ENCODE measurements at places on chromosomes 2 and 18.

DNA sequence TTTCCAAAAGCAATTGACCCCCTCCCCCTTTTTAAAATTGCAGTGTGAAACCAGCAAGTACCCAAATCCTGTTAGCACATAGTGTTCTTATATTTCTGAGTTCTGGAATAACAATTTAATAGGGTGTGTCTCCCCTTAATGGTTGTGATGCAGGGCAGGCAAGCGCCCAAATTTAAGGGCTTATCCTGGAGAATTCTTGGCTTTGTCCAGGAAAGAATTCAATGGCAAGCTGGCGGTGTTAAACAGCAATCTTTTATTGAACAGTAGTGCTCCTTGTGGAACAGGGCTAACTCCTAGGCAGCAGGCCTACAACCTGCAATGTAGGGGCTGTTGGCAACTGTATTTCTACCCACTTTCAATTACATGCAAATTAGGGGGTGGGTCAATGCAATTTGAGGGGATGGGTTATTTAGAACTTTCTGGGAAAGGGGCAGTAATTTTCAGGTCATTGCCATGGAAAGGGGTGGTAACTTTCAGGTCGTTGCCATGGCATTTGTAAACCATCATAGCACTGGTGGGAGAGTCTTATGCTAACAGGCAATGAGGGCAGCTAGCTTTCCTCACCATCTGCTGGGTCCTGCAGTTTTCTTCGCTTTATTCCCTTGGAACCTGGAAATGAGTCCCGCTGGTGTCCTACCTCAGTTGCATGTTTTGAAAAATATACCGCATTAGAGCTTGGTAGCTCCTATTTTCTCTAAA lies 149.0 kb upstream of the KCTD1 start:
- DNase-seq: no peak

DNA sequence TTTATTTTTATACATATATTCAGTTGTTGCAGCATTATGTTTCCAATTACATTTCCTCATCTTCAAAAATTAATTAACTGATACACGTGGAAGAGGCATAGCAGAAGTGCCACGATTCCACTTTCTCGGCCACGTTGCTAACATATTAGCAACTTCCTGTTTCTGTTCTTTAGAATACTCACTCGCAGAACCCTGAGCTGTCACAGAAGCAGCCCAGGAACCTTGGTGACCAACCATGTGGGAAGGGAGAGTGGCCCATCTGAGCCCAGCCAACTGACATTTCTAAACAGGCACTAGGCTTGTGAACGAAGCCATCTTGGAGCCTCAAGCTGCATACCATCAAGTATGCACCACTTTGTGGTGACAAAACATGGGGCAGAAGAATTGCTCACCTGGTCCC lies 350.1 kb downstream of the CBLN2 start:
- DNase-seq: no peak

DNA sequence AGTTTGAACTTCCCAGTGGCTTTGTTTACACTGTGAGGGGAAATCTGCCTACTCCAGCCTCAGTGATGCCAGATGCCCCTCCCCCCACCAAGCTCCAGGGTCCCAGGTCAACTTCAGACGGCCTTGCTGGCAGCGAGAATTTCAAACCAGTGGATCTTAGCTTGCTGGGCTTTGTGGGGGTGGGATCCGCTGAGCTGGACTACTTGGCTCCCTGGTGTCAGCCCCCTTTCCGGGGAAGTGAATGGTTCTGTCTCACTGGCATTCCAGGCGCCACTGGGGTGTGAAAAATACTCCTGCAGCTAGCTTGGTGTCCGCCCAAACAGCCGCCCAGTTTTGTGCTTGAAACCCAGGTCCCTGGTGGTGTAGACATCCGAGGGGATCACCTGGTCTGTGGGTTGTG lies 70.0 kb upstream of the NEUROD1 start:
- DNase-seq: no peak

- no peak for DNase-seq
Observed at GRCh38 chr2:112718863-112719370, 1.9 kb upstream of the NT5DC4 start.

DNA sequence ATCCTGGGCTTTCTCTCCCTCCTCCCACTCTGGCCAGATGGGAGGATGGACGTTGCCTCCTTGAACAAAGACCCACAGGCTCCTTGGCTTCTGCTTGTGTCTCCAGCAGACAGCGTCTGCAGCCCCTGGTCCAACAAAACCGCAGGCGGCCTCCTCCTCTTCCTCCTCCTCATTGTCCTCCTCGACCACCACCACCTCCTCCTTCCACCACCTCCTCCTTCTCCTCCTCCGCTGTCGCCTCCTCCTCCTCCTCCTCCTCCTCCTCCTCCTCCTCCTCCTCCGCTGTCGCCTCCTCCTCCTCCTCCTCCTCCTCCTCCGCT lies 45.7 kb upstream of the ALPP start:
- no peak for DNase-seq

DNA sequence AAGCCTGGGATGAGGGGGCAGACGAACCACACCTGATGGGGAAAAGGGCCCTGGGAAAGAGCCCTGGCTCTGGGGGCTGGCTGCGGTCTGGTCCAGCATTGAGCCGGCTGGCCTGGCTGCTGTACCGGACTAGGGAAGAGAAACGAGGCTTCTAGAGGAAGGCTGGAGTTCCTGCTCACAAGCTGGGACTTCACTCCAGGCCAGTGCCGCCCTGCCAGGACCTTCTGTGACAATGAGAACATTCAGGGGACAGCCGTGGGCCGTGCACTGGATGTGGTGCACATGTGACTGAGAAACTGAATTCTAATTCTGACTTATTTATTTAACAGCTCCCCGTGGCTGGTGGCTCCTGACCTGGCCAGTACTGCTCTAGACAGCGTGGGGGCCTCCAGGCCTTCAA lies 269.3 kb downstream of the HDAC4 start:
- DNase-seq: no peak

DNA sequence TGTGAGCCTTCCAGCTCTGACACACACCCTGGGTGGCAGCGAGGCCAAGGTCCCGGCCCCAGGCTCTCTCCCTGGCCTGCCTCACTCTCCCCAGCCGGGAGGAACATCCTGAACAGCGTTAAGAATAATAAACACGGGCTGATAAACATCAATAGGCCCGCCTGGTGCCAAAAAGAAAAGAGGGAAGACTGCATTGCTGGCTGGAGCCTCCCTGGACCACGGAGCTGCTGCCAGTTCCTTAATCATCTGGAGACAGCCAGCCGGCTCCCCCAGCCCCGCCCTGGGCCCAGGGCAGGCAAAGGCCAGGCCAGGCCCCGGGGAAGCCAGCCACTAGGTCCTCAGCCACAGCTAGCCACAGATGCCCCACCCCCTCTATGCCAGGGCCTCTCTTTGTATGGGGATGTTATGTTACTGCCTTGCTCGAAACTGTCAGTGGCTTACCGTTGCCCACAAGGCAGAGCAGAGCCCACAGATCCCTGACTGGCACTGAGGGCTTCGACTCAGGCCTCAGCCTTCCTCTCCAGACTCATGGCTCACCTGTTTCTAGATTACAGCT lies 293.7 kb downstream of the DYSF start:
- DNase-seq: no peak

GRCh38 chr2:90207454-90208058 lies 1516.1 kb downstream of the RPIA start:
- peak; percentile 3 for DNase-seq

- no peak for DNase-seq
Observed at GRCh38 chr2:109481599-109481998, 132.2 kb downstream of the SEPTIN10 start.

DNA sequence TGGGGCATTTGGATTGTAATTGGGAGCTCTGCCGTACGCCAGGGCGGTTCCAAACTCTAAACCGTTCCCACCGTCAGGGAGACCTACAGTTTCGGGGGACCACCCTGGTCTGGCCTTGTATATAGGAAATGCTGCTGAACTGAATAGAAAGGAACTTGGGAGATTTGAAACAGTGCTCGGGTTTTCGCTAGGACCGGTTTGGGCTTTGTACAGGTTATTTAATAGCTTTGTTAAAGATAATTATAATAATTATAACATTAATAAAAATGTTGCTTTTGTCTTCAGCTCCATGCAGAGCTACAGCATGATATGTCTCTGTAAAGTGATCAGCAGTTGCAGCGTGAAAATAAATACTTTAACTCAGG lies 2.4 kb downstream of the SP5 start:
- no peak for DNase-seq

DNA sequence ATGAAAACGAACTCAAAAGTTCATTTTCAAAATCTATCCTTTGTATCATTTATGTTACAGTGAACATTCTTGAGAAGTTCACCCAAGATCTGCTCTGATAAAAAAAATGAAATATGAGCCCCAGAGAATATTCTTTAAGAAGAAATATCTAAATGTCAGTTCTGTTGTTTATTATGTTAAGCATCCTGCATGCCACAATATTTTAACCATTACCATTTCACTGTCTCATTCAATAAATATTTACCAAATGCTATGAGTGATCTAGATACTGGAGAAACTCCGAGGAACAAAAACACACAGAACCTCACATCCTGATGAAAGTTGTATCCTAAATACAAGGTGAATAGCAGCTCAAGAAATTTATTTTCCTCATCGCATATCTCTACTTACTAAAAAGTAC lies 170.2 kb downstream of the ZNF385B start:
- DNase-seq: no peak

DNA sequence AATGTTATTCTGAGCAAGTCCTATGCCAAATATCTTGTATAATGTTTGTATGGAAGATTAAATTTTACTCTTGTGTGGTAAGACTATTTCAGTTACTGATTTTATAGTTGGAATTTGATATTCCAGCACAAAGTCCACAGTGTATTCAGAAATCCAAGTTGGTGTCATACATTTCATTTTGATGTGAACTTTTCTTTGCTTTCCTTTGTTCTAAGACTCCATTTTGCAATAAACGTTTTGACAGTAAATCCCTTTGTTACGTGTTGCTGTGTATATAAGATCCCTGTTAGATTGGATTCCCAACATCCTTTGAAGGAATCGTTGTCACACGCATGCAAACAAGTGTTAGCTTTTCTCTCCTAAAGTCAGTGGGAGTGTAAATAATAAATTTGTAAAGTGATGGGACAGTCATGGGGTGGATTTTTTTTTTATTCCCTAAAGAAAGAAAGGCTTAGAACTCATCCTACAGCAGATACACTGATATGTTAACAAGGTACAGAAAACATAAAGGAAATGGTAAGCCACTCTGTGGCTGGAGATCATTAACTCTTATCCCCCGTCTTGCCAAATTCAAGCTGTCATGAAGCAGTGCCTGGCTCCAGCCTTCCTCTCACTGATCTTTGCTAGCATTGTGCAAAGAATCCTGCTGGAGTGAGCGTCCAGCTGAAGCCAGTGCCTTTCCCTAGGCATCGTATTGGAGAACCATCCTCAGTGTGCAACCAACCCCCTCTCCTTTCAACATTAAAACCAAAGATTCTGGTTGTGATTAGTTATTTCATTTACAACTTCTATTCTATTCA lies 127.6 kb upstream of the CDCA7 start:
- DNase-seq: no peak

- DNase-seq: no peak
Observed at GRCh38 chr2:23698721-23699579, 228.0 kb downstream of the ATAD2B start.

GRCh38 chr2:36461039-36461681 lies 105.6 kb downstream of the CRIM1 start:
- DNase-seq: peak; percentile 9

- no peak for DNase-seq
Observed at GRCh38 chr18:50044402-50044801, 150.5 kb downstream of the MYO5B start.

GRCh38 chr2:113898081-113898480 lies 8.2 kb downstream of the ACTR3 start:
- no peak for DNase-seq

DNA sequence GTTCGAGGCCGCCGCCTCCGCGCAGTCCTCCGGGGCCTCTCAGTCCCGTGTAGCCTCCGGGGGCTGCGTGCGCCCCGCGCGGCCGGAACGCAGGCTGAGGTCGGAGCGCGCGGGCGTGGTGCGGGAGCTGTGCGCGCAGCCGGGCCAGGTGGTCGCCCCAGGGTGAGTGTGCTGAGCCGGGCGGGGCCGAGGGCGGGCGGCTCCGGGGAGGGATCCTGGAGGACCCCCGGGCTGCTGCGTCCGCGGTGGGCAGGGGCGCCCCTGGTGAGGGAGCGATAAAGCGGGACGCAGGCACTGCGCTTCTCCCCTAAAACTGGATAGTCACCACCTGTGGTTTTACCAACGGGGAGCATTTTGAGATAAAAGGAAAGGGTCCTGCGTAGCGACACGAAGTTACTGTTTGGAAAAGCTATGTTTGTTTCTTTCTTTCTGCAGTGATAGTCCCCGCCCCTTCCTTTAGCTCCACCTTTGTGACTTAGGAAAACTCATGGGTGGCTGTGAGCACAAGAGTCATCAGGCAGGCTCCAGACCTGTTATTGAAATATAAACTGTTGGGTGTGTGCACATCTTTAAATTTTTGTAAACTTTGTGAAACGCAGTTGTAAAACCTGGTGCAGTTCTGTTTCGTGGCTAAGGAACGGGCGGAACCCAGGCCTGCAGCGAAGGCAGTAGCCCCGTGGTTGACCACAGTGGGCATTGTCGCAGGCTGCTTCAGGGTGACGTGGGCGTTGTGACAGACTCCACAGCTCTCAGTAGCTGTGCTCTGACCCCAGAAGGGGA lies 687 bp downstream of the CTDP1 start:
- no peak for DNase-seq

DNA sequence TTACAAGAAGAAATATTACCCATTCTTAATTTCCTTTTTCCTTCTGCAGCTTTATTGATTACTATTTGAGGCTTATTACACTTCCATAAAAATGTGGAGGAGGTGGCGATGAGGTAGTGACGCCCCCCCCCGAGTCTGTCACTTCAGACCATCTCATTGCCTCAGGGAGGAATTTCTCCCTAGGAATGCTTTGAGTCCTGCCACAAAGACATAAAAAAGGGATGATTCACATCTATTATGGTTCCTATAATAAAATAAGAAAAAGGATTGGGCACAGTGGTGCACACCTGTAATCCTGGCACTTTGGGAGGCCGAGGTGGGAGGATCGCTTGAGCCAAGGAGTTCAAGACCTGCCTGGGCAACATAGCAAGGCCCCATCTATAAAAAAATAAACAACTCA lies 93.7 kb downstream of the AOX1 start:
- no peak for DNase-seq

- DNase-seq: no peak
Observed at GRCh38 chr2:6452702-6453481, 412.8 kb downstream of the CMPK2 start.

DNA sequence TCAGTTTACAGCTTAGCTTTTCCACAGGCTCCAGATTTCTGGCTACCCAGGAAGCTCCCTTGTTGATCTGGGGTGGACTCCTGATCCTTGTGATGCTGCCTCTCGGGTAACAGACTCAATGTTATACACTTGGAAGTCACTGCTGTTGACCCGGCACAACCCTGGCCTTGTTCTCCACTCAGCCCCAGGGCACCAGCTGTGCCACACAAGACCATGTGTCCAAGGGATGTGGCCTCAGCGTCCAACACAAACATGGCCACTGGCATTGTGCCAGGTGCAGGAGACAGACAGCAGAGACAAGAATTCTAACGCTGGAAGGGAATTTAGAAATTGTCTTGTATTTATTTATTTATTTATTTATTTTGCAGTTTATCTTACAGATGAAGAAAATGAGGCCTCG lies 39.0 kb upstream of the PPP4R1 start:
- DNase-seq: no peak

GRCh38 chr2:225090746-225091145 lies 48.5 kb upstream of the DOCK10 start:
- DNase-seq: no peak

GRCh38 chr18:13290856-13291271 lies 72.3 kb downstream of the LDLRAD4 start:
- DNase-seq: no peak
